ENCODE measurements at places on chromosomes 5 and 9.

DNA sequence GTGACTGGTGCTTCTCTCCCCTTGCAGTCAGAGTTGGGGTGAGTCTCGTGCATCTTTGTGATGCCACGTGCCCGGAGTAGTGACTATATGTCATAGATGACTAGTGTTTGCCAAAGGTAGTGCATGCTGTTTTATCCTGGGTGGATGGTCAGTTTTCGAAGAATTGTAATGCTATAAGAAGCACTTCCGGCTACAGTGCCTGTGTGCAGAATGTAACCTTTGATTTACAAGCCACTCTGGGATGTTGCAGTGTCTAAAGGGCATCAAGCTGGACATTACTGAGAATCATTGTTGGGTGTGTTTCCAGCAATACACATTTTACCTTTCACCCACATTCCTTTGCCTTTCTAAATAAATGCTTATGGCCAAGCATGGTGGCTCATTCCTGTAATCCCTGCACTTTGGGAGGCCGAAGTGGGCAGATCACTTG, 16.7 kb downstream of the MVB12B start:
- DNase-seq, result no peak

DNA sequence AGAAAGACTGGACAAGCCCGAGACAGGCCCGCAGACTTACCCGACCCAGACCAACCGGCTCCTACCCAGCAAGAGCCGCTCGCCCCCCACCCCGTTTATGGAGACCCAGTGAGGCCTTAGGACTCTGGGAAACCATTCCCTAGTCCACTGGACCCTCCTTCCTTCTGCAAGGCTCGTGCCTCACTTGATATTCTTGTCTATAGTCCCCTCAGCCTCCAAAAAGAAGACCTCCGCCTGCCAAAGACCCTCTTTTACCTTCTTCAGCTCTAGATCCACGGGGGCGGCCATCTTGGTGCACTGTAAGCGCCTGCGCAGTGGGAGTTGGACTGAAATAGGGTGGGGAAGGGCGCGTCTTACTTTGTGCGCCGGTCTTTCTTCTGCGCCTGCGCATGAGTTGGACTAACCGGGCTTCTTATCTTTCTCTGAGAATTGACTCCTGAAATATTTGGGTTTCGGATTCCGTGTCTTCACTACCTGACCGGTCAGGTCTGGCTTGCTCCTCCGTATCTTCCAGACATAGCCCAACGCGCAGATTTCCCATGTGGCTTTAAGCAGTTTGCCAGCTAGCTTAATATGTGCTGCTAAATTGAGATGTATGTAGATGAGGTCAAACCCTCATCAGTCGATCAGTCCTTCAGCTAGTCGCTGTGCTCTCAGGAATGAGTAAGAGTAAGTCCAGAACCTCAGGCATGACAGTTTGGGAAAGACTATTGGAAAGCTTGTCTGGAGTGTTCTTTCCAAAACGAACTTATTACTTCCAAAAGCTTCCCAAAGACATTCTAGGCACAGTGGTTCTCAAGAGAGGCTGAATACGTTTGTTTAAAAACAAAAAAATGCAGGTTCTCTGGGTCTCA, at the start of gene PFDN1:
TSS of gene PFDN1 (minus strand) at position 316 of the 854 bp plus-strand sequence. CDS start at position 288, 28 bp downstream.
- peak; percentile 83 for DNase-seq

- peak; percentile 64 for DNase-seq
Measured at GRCh38 chr9:129414377-129414992, 206.4 kb downstream of the C9orf50 start.

DNA sequence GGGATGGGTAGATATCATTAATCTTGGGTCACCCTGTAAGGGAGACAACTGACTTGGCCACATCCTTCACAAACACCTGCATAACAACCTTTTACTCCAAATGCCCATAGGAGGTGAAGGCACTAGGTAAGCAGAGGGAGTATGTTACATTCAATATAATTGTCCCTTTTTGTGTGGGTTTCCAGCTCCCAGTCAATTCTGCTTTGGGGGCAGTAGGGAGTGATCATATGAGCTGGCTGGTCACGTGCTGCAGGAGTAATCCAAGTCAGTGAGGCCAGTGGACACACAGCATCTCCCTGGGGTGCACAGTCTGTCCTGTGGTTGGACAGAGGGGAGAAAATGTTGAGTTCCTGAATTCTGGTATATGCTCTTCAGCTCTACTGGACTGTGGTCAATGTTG, 1.2 kb upstream of the AGXT2 start:
- DNase-seq, result no peak

- no peak for DNase-seq
Measured at GRCh38 chr9:84758817-84759216, 89.3 kb downstream of the NTRK2 start.

GRCh38 chr5:96703384-96703920, 41.3 kb downstream of the CAST start:
- peak; percentile 69 for DNase-seq

Measured in stimulated activated CD4-positive, alpha-beta T cell treated with anti-CD3 and anti-CD28 coated beads, Interleukin-4, amount 100 ng/mL, for 4 hours (primary cell).